ENCODE measurements at places on chromosomes 11 and 22. TPM values are rescaled to one million over a fixed set of nuclear protein-coding genes. Genes with fewer than 3 reads are reported as not detected.

GRCh38 chr11:4713241-4713640, 8.7 kb downstream of the MMP26 start:
- no peak for DNase-seq

DNA sequence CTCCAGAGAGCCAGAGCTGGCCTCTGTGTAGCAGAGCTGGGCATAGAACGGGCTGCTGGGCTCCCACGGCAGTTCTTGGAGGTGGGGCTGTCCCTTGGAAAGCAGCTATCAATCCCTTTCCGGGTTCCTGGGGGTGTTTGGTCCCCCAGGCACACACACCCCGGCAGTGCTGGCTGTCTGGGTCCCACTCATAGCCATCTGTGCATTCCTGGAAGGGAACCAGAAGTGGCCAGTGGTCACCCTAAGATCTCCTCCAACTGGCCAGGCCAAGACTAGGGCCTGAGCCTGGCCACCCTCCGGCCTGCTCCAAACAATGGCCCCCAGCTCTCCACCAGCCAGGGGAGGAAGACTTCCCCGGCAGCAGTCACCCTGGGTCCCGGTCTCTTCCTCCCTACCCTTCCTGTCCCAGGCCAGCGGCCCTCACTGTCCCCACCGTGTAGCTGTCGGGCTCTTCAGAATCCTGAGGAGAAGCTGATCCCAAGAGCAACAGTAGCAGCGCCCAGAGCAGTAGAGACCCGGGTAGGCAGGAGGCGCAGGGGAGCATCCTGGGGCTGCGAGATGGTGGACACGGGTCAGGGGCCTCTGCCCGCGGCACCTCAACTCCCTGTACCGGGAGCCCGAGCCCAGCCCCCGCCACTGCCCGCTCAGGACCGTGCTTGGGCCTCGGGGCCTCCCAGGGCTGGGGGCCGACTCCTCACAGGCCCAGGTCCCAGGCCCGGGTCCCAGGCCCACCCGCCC, 620 bp downstream of the EFEMP2 start:
- DNase-seq = no peak

- DNase-seq = no peak
Measured at GRCh38 chr22:31995046-31995445, 48.0 kb upstream of the SLC5A1 start.

OVOL1 gene
- not detected for total RNA-seq

NCF4 gene
- 53.1 TPM for total RNA-seq

All from CD4-positive, CD25-positive, alpha-beta regulatory T cell (primary cell).